T-helper 2 cell treated with Interferon-gamma antibody and Interleukin-4, amounts not matched to agents 5 μg/mL and 100 μg/mL, for 36 hours (primary cell): ENCODE measurements at places on chromosomes 4 and X.
A peak's percentile ranks its signal among the peaks of the same experiment; 100 is the strongest.

GRCh38 chrX:133726211-133726630 lies 259.2 kb downstream of the GPC3 start:
- DNase-seq = no peak

- DNase-seq = no peak
These were observed 644.1 kb upstream of the TENM3 start for GRCh38 chr4:181599134-181599533.

- DNase-seq = peak; percentile 38
These were observed 34.0 kb downstream of the ETDB start for GRCh38 chrX:135086197-135086854.

GRCh38 chr4:136414981-136415380 lies 1117.3 kb downstream of the PCDH18 start:
- DNase-seq = no peak

DNA sequence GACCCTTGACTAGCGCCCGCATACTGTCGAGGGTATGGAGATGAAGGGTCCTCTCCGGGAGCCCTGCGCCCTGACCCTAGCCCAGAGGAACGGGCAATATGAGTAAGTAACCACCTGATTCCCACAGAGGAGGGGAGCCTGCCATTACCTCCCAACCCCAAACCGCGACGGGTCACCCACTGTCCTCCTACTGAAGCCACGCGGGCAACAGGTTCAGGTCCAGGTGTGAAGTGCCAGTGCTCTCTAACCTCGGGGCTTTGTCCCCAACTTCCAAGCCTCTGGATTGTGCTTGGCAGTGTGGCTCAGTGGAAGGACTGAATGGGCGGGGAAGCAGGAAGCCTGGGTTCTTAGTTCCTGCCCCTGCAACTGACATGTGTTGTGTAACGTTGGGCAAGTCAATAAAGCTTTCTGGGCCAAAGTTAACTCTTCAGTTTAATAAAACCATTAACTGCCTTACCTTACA lies 694 bp downstream of the OCRL start:
- DNase-seq = no peak

DNA sequence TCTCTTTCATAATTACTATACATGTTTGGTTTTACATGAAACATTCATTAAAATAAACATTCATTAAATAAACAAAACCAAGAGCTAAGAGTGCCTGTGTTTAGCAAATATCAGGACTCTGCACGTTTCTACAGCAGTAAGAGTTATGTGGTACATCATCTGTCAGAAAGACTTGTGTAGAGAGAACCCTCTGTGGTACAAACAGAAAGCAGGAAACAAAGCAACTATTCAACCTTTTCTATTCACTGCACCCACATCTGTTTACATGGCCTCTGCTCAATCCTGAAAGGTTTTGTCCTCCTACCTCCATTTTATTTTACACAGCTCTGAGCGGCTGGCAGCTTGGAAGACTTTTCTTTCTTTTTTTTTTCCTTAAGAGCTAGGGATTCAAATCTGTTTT lies 90.7 kb upstream of the PCDH18 start:
- DNase-seq = no peak

- no peak for DNase-seq
These were observed 19.7 kb downstream of the SHOX start for GRCh38 chrX:650324-650723.

DNA sequence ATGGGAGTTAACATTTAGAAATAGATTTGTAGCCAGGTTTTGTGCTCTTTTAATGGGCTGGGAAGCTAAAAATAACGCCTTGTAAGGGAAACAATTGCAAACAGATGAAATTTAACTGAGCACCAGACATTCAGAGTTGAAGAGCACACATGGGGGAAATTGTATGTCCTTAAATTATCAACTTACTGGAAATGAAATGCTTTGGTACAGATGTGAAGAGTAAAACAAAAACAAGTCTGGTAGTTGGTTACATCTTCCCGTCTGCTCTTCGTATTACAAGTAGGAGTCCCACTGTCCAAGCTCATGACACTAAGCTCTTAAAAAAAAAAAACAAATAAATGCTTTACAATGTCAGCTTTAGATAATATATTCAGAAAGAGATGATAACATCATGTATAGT lies 59.5 kb upstream of the RPA4 start:
- no peak for DNase-seq

GRCh38 chrX:129779747-129780146 lies at the start of gene SASH3:
TSS of gene SASH3 (plus strand) at chrX:129779949. CDS start at chrX:129780098, 149 bp downstream.
- DNase-seq = peak; percentile 66

- DNase-seq = no peak
These were observed 92.9 kb downstream of the EGF start for GRCh38 chr4:110005461-110006056.

DNA sequence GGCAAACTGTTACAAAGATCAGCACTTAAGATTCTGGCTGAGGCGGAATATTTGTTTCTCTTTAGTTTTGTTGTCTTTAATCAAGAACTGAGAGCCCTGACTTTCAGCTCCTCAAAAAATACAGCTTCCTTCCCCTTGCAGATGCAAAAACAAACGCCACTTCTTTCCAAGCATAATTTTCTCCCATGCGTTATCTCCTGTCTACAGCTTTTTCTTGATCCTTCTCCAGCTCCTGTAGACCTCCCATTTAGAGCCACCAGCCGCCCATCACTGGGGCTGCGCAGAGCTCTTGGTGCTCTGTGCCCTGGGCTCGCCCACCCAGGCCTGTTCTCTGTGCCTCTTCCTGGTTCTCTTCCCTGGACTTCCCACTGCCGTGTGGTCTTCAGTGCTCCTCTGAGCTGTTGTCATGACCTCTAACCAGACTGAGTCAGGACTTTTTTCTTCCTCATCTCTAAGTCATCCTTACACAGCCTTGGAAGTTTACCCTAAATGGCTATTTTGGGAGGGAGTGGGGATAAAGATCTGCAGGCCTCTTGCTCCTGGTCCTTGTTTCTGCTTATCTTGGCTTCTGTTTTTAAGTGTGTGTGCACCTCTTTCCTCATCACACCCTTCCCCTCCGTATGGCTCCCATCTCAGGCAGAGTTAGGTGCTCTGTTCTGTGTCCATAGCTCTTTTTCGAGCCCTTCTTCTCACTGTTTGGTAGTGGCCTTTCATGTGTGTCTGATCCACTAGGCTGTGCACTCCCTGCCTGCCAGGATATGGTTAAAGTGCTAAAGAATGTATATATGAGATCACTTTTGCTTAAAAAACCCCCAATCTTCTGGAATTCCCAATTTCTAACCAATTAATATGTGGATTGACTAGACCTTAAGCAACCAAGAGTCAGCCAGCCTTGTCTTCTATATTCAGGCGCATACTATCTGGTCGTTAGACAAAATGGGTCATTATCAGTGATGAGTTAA lies 122.5 kb downstream of the PTTG2 start:
- DNase-seq = no peak
